Mesothelial cell of epicardium (in vitro differentiated cells): ENCODE measurements at places on chromosomes 12 and 14. TPM values are rescaled to one million over a fixed set of nuclear protein-coding genes. Genes with fewer than 3 reads are reported as not detected.
A peak's percentile ranks its signal among the peaks of the same experiment; 100 is the strongest.

DNA sequence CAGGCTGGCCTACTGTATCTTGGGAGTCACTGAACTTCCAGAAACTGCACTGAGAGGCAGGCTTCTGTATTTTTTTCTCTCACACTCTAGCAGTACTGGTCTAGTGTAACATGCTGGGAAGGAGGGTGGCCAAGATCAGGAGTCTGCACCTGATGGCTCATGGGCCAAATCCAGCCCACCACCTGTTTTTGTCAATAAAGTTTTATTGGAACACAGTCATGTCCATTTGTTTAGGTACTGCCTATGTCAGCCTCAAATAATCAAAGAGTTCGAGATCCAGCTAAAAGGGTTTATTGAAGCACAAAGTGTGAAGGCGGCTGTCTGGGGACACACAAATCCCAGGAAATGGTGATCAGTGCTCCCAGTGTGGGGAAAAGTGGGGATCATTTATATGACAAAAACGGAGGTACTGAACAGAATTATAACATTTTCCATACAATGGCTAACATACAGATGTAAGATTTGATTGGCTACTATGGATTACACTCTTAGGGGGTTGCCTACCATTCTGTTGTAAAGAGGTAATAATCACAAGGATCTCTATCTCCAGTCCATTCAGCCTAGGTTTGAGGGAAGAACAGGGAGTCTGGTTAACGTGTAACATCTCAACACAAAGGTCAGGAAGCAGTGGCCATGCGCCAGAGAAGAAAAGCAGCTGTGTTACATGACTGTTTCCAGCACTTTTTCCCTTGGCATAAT, 12.9 kb downstream of the USP30 start:
- H3K4me3 ChIP-seq: no peak overlapping the region
- H3K27me3 ChIP-seq: no peaks in the 10 kb centered on the region
- H3K27ac ChIP-seq: no peak overlapping the region
- peaks cover 41% of the 10 kb centered on the region for H3K36me3 ChIP-seq

DNA sequence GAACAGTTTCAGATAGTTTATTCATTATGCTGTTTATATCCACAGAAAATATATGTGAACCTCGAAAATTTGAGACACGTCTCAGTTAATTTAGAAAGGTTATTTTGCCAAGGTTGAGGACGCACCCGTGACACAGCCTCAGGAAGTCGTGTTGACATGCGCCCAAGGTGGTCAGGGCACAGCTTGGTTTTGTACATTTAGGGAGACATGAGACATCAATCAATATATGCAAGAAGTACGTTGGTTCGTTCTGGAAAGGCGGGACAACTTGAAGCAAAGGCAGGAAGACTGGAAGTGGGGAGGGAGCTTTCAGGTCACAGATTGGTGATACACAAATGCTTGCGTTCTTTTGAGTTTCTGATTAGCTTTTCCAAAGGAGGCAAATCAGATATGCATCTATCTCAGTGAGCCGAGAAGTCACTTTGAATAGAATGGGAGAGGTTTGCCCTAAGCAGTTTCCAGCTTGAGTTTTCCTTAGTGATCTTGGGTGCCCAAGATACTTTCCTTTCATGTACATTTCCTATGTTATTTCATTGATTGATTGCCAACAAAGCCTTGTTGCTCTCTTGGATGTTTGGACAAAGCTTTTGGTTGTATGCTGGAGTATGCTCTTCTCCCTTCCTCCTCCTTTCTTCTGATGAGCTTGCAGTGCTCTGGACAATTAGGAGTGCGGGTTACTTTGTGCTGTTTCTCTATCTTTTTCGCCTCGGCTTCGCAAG, 3.2 kb downstream of the SNAPC1 start:
- peak overlapping the region; percentile 47 for H3K4me3 ChIP-seq
- H3K4me1 ChIP-seq: peaks cover 45% of the 10 kb centered on the region
- peak overlapping the region; percentile 63 for H3K27ac ChIP-seq
- H3K36me3 ChIP-seq: peaks cover 11% of the 10 kb centered on the region
- DNase-seq: no peak

GRCh38 chr12:79691511-79692248, 916 bp upstream of the PAWR start:
- DNase-seq: no peak
- H3K4me3 ChIP-seq: peak overlapping the region; percentile 85
- H3K4me1 ChIP-seq: peaks cover 42% of the 10 kb centered on the region
- H3K27ac ChIP-seq: peak overlapping the region; percentile 98
- H3K27me3 ChIP-seq: no peaks in the 10 kb centered on the region
- no peaks in the 10 kb centered on the region for H3K36me3 ChIP-seq

GRCh38 chr14:105151838-105152793, 16.5 kb downstream of the JAG2 start:
- DNase-seq: no peak
- no peaks in the 10 kb centered on the region for H3K27me3 ChIP-seq
- no peaks in the 10 kb centered on the region for H3K4me1 ChIP-seq
- no peaks in the 10 kb centered on the region for H3K36me3 ChIP-seq
- H3K4me3 ChIP-seq: no peak overlapping the region
- no peak overlapping the region for H3K27ac ChIP-seq

DNA sequence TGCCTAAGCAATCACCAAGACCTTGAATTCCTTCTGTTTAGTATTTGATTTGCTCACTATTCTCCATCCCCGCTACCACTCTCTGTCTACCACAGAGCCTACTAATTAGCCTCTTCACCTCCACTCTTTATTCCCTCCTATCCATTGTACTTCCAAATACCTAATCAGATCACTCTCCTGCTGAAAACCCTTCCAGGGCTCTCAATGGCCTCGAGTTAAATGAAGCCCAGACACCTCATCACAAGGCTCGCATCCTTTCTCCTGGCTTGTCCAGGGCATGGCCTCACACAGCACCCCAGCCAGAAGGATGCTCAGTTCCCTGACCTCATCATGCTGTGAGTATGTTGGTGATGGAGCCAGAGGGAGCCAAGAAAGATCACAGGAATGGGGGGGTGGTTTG, 71.4 kb upstream of the PRMT8 start:
- H3K27me3 ChIP-seq: peaks cover 72% of the 10 kb centered on the region
- H3K4me1 ChIP-seq: no peaks in the 10 kb centered on the region
- H3K36me3 ChIP-seq: no peaks in the 10 kb centered on the region
- no peak overlapping the region for H3K4me3 ChIP-seq

DNA sequence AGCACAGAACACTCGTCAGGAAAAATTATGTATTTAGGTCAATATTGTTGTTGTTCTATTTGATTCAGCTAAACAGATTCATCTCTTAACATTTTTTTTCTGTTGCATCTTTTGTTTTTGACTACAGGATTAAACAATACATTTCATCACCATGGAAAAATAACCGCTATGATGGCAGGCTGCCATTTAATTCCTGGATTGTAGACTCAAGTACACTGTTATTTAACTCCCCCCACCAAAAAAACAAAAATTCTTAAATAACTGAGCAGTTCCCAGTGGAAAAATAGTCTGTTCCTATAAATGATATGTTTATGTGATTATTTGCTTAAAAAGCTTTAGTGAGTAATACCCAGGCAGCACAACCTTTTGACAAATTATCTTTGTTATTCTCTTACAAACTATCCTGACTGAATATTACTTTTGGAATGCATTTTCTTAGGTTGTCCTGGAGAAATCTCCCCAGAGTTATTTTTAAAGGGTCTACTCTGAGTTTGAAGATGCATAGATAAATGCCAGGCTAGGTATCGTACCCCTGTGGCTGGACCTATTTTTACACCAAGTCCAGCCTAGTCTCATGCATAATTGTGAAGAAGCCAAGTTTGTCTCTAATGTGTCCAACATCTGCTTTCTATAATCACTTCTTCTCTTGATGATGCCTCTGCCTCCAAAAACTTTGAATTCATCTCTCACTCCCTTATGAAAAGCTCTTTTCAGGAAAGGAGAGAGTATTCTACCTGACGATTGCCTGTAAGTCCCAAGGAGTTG, 3.7 kb downstream of the KERA start:
- H3K4me1 ChIP-seq: peaks cover 13% of the 10 kb centered on the region
- H3K27ac ChIP-seq: peak overlapping the region; percentile 44
- no peaks in the 10 kb centered on the region for H3K36me3 ChIP-seq
- DNase-seq: no peak

- no peak for DNase-seq
- no peaks in the 10 kb centered on the region for H3K27me3 ChIP-seq
- H3K4me1 ChIP-seq: peaks cover 19% of the 10 kb centered on the region
- peak overlapping the region; percentile 31 for H3K27ac ChIP-seq
- H3K4me3 ChIP-seq: no peak overlapping the region
Measured at GRCh38 chr14:58607131-58607951, 30.4 kb upstream of the DACT1 start.

GRCh38 chr12:23906329-23906728, 43.1 kb downstream of the SOX5 start:
- no peak for DNase-seq
- H3K27me3 ChIP-seq: no peaks in the 10 kb centered on the region
- H3K36me3 ChIP-seq: peaks cover 2% of the 10 kb centered on the region
- H3K4me3 ChIP-seq: no peak overlapping the region
- no peak overlapping the region for H3K27ac ChIP-seq

DNA sequence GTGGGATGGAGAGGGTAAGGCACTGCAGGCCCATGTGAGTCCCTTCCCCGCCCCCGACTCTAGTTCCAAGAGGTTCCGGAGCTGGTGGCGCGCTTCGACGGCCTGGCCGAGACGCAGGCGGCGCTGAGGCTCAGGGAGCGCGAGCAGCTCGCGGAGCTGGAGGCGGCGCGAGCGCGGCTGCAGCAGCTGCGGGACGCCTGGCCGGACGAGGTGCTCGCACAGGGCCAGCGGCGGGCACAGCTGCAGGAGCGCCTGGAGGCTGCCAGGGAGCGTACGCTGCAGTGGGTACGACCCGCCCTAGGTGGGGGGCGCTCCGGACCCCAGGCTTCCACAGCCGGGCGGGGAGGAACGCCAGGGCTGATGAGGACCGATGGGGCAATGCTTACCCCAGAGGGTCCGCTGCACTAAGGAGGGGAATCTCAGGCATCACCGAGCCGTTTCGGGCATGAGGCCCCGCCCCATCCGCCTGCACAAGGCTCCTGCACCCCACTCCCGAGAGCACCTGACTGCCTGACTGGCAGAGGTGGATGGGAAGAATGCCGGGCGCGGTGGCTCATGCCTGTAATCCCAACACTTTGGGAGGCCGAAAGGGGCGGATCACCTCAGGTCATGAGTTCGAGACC, 4.9 kb downstream of the CFAP73 start:
- no peak overlapping the region for H3K4me3 ChIP-seq
- peaks cover 16% of the 10 kb centered on the region for H3K4me1 ChIP-seq
- H3K27ac ChIP-seq: no peak overlapping the region
- no peak for DNase-seq
- peaks cover 52% of the 10 kb centered on the region for H3K27me3 ChIP-seq
- peaks cover 14% of the 10 kb centered on the region for H3K36me3 ChIP-seq

- H3K27ac ChIP-seq: no peak overlapping the region
- H3K4me3 ChIP-seq: no peak overlapping the region
- DNase-seq: no peak
- H3K4me1 ChIP-seq: peaks cover 9% of the 10 kb centered on the region
Measured at GRCh38 chr14:50069325-50069724, 47.0 kb downstream of the VCPKMT start.

- no peak for DNase-seq
- H3K4me1 ChIP-seq: peaks cover 53% of the 10 kb centered on the region
- H3K27ac ChIP-seq: peak overlapping the region; percentile 66
- peak overlapping the region; percentile 10 for H3K4me3 ChIP-seq
Measured at GRCh38 chr12:6538420-6539313, 4.3 kb downstream of the GAPDH start.

- H3K36me3 ChIP-seq: no peaks in the 10 kb centered on the region
- peaks cover 29% of the 10 kb centered on the region for H3K4me1 ChIP-seq
- peak overlapping the region; percentile 23 for H3K27ac ChIP-seq
- no peak overlapping the region for H3K4me3 ChIP-seq
Measured at GRCh38 chr12:101935890-101936746, 58.7 kb downstream of the DRAM1 start.

DNA sequence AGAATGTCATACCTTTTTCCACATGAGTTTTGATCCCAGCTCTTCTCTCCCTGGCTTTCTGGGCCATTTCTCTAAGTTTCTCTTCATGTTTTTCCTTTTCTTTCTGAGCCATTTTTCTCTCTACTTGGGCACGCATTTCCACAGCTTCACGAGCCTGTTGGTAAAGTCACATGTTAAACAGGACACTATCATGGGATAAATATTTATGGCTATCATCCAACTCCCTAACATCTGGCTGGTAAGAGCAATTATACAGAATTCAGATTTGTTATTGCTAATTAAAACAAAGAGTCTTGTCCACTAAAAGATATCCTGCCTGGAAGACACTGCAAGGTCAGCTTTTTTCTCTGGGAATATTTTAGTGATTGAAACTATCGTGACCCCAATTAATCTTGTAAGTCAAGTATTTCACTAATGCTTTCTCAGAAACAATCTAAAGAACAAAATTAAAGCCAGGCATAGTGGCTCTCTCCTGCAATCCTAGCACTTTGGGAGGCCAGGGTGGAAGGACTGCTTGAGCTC, 23.1 kb downstream of the SLIRP start:
- H3K27me3 ChIP-seq: no peaks in the 10 kb centered on the region
- H3K36me3 ChIP-seq: peaks cover 60% of the 10 kb centered on the region
- peaks cover 5% of the 10 kb centered on the region for H3K4me1 ChIP-seq
- H3K4me3 ChIP-seq: no peak overlapping the region
- H3K27ac ChIP-seq: peak overlapping the region; percentile 45

DNA sequence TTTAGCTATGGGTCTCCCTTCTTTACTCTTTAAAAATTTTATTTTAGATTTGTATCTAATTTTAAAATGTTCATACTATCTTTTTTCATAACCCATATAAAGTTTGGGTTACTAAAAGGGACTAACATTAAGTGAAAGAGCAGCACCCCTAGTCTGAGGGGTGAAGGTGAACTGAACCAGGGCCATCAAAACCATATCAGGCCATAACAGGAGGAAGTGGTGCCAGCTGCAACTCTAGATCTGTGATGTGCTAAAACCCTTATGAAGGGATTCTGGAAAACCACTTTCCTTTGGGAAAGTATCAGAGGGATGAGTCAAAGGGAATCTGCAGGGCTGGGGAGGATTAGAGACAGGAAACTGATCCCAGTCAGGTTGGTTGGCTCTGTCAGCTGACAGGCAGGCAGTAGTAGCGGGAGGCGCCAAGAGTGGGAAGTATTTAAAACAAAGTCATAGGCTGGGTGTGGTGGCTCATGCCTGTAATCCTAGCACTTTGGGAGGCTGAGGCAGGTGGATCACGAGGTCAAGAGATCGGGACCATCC, 162.5 kb downstream of the PPM1H start:
- DNase-seq: no peak
- no peak overlapping the region for H3K4me3 ChIP-seq
- H3K27ac ChIP-seq: no peak overlapping the region
- no peaks in the 10 kb centered on the region for H3K27me3 ChIP-seq
- peaks cover 23% of the 10 kb centered on the region for H3K4me1 ChIP-seq

ADAMTS20 gene
- total RNA-seq: 1.6 to 2.1 TPM (median 2.1 TPM) in 3 replicates

MYBPC1 gene
- total RNA-seq: not detected in 3 replicates

CDCA4 gene
- 31.5 to 33.9 TPM (median 32.3 TPM) in 3 replicates for total RNA-seq

LALBA gene
- total RNA-seq: not detected in 3 replicates

GUCY2C gene
- total RNA-seq: 0.07 to 0.09 TPM (median 0.09 TPM) in 3 replicates

TAS2R50 gene
- 3.3 to 3.4 TPM (median 3.3 TPM) in 3 replicates for total RNA-seq

MFAP5 gene
- 0.60 to 1.8 TPM (median 1.5 TPM) in 3 replicates for total RNA-seq

TAS2R19 gene
- total RNA-seq: 8.0 to 9.5 TPM (median 8.5 TPM) in 3 replicates

TAS2R7 gene
- 0.20 to 0.40 TPM (median 0.20 TPM) in 3 replicates for total RNA-seq

BCL2L14 gene
- total RNA-seq: not detected in 3 replicates

B4GALNT1 gene
- total RNA-seq: 0.34 to 0.78 TPM (median 0.35 TPM) in 3 replicates

SYT1 gene
- 13.6 to 15.4 TPM (median 15.3 TPM) in 3 replicates for total RNA-seq
